ENCODE measurements at places on chromosomes 2 and 18.

GRCh38 chr2:132253496-132254305, 91.9 kb upstream of the ANKRD30BL start:
- ATAC-seq, result no peak

- no peak for ATAC-seq
Measured at GRCh38 chr2:66771359-66771976, 336.5 kb downstream of the MEIS1 start.

- ATAC-seq, result no peak
Measured at GRCh38 chr18:27556741-27557140, 371.6 kb upstream of the CHST9 start.

DNA sequence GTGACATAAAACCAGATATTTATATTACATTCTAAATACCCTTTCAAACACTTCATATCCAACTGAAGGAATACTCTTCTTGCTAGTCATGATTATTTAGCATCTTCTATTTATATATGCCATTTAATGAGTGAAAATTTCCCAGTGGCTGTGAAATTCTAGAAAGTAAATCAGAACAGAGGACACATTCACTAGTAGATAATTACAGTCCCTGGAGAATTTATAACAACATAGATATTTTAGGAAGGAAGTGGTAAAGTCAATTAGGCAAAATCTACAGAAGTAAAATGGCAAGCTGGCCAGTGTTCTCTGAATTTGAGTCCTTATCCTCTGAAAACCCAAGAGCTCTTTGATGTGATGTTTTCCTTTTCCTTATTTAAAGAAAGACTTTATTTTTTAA, 121.8 kb downstream of the PMAIP1 start:
- ATAC-seq, result no peak

GRCh38 chr2:229249536-229249935, 21.6 kb downstream of the PID1 start:
- ATAC-seq, result no peak

DNA sequence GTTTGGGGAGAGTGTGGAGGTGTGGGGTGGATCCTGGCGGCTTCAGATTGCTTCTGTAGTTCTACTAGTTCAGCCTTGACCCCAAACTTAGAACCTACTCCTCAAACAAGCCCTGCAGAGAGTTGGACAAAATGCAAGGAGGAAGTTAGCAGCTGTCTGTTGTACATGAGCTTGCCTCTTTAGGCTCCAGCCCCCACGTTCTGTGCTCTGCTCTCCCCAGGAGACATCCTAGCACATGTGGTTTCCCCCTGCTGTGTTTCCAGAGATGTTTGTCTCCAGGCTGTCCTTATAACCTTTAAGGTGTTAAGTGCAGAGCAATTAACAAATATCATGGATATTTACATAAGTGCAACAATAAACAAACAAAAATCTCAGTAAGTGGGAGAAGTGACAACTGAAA, 111.1 kb downstream of the ACOXL start:
- ATAC-seq, result no peak

GRCh38 chr18:63158676-63159291, 160.8 kb downstream of the BCL2 start:
- ATAC-seq, result no peak

DNA sequence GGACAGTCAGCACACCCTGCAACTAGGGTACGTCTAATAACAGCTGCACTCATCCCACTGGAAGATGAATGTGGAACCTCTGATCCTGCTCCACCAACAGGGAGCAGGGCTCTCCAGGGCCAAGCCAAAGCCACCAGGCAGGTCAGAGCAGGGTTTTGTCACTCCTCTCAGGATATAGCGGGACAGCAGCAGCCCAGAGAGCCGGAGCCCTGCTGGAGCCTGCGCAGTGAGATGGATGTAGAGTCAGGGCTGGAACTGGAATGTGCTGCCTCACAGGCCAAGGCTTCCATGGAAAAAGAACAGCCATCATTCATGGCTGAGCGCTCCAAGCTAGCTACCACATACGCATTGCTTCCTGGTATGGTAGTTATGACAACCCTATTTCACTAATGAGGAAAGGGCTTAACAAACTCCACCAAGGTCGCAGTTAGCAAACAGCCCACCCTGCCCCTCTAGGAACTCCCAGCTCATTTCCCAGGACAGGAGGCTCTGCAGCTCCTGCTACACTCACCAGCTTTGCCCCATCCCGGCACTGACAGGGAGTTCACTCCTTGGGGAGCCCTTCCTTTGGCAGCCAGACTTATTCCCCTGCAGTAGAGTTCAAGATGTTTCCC, 85.2 kb downstream of the HS1BP3 start:
- ATAC-seq, result no peak

- ATAC-seq, result no peak
Measured at GRCh38 chr2:177391822-177392372, 676 bp upstream of the AGPS start.

GRCh38 chr2:219369447-219369861, 18.3 kb downstream of the DNPEP start:
- ATAC-seq, result peak; percentile 45

GRCh38 chr18:43046322-43046721, 69.2 kb downstream of the RIT2 start:
- no peak for ATAC-seq

Data from SK-N-SH treated with all-trans-retinoic acid at 6 μM for 48 hours (cell line).